ENCODE measurements at places on chromosomes 1 and 21.
A peak's percentile ranks its signal among the peaks of the same experiment; 100 is the strongest.

- DNase-seq, result no peak
These were observed 3.0 kb downstream of the USP1 start for GRCh38 chr1:62439652-62440371.

DNA sequence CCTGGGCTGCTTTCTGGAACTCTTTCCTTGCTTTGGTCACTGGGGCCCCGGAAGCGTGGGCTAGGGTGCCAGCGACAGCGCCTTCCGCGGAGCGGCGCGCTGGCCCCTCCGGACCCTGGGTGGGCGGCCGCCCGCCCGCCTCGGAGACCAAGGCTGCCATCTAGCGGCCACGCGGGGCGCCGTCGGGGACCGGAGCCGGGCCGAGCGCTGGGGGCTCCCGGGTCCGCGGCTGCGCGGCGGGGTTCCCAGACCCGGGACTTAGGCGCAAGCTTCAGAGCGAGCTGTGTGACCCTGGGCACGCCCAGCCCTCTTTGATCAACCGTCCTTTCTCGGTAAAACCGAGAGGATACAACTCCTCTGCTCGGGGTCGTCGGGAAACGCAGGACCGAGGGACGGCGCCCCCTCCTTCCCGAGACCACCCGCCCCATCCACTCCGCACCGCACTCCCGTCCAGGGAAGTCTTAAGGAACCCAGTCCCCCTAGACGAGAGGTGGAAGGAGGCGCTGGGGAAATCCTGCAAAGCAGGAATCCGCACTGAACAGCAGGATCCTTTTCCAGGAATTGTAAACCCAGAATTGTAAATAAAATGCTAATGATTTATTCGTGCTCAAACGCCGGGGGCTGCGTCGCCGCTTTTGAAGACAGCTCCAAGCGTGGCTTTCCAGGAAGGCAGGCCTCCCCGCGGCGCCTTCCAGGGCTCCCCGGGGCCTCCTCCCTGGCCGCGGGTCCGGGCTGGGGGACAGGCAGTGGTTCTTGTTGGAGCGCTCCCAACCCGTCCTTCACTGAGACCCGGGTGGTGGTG lies 41.2 kb downstream of the RRAGC start:
- no peak for DNase-seq

DNA sequence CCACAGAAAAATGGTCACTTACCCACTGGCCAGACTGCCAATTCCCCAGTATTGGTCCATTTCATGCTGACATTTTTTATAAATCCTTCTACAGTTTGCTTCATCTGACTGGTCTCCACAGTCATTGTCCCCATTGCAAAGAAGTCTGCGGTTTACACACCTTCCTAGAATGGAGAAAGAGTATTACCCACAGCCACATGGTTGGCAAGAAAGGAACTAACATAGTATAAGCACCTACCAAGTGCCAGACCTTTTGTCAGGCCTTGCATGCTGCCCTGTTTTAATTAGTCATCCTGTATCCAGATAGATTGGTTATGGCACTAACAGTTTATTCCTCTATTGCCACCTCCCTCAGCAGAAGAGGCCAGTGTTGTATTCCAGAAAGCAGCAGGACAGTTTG lies 11.2 kb downstream of the C8B start:
- no peak for DNase-seq

- DNase-seq, result no peak
These were observed 146.4 kb upstream of the POU3F1 start for GRCh38 chr1:38193040-38193439.

- DNase-seq, result peak; percentile 81
These were observed 71.6 kb downstream of the PLEKHA6 start for GRCh38 chr1:204288021-204288588.

- no peak for DNase-seq
These were observed 787 bp upstream of the GIPC2 start for GRCh38 chr1:78044796-78045562.

- no peak for DNase-seq
These were observed 19.1 kb downstream of the FUCA1 start for GRCh38 chr1:23848673-23849616.

GRCh38 chr1:159829822-159830465 lies 3.3 kb downstream of the SLAMF8 start:
- peak; percentile 26 for DNase-seq

- no peak for DNase-seq
These were observed 3.0 kb downstream of the MMEL1 start for GRCh38 chr1:2629627-2630497.

DNA sequence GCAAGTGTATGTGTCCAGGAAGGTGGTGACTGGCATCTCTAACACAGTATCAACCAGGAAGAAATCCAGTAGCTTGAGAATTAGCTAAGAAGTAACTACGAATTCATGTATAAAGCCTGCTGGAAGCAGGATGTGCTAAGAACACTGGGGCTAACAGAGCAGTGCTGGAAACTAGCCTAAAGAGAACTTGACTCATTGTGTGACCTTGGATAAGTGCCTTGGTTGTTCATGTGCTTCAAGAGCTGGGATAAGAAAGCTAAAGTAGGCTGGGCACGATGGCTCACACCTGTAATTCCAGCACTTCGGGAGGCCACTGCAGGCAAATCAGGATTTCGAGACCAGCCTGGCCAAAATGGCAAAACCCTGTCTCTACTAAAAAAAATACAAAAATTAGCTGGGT lies 186.9 kb downstream of the RRAGC start:
- DNase-seq, result no peak

GRCh38 chr1:31412732-31413404 lies at the start of gene SERINC2:
Gene SERINC2 (plus strand): TSS chr1:31413213. CDS start chr1:31413266, 53 bp downstream.
- no peak for DNase-seq
